ENCODE measurements at places on chromosomes 4 and X.

GRCh38 chr4:47474799-47475198, 10.3 kb upstream of the ATP10D start:
- no peak for DNase-seq

DNA sequence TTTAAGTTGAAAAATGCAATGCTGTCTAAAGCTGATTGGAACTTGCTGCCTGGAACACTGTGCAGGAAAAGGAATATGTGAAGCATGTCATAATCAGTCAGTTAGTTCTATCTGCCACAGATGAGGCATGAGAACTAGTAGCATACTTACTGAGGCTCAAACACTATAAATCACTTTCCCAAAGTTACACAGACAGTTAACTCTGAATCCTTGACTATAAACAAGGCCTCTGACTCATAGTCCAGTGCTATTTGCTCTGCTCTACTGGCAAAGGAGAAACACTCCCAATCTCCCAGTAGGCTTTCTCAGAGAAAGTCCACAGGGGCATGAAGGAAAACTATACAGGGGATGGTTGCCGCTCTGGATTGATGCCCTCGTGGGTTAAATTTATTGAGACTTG, 2078.4 kb upstream of the TENM3 start:
- no peak for DNase-seq

DNA sequence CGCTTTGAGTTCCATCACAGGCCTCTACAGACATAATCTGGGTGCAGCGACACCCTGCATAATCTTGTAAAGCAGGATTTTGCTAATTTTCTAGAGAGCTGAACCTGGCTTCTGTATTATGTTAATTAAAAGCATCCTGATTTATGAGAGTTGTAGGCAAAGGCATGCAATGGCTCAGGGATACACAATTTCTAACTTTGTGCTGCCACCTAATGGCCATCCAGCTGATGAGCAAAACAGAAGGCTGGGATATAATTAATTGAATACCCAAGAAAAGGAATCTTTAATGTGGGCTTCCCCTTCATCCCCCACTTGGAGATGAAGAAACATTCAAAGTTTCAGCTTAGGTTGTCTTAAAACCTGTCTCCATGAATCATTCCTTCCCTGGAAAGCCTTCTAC, 78.1 kb downstream of the BMP15 start:
- DNase-seq = peak; percentile 0

- no peak for DNase-seq
These were observed 150.0 kb downstream of the PPP3CA start for GRCh38 chr4:101197350-101197749.

GRCh38 chrX:66914080-66914479, 275.2 kb upstream of the EDA2R start:
- no peak for DNase-seq

Data from activated T-cell treated with anti-CD3 and anti-CD28 coated beads for 24 hours (primary cell).